HT1080 (cell line): ENCODE measurements at places on chromosomes 4 and X. TPM values are rescaled to one million over a fixed set of nuclear protein-coding genes. Genes with fewer than 3 reads are reported as not detected.

GSX2 gene
- not detected in 2 replicates for total RNA-seq

MSX1 gene
- 34.9 and 47.1 TPM in 2 replicates for total RNA-seq

PASD1 gene
- total RNA-seq, result 63.8 and 65.8 TPM in 2 replicates

ARHGAP6 gene
- total RNA-seq, result 0.43 and 0.70 TPM in 2 replicates

GK gene
- 5.6 and 7.8 TPM in 2 replicates for total RNA-seq
